ENCODE measurements at places on chromosomes 5 and 9.

DNA sequence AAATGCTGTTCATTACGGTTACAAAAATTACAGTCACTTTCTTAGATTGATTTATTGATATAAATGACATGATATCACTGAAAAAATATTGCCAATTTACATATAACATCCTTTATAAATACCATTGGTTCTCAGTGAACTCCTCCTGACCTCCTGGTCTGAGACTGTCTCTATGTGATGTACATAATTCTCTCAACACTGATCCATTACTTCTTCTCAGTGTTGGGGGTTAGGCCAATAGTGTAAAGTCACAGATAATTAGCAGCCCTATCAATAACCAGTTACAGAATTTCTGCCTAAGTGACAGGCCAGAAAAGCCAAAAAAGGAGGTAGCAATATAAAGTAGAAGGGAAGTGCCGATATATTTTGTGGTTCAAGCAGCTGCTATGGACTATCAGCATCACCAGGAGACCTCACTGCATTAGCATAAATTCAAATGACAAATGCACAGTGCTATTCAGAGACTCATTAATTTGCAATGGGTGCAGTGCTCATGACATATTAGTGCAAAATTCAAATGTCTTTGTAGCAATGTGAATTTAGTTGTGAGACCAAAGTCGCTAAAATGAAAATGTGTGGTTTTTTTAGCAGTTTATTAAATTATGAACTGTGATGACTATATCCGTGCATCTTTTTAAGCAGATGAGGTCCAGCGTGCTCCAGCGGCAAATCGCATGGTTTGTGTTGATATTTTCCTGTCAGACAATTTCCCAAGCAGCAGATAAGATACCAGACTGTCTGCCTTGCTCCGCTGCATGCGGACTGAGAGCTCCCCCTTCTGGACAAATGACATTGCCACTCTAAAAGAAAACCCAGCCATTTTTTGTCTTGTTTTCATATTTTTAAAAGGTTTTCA, 144.6 kb downstream of the CETN3 start:
- peak; percentile 4 for DNase-seq

- no peak for DNase-seq
Measured at GRCh38 chr9:14307989-14308852, 5.7 kb downstream of the NFIB start.

DNA sequence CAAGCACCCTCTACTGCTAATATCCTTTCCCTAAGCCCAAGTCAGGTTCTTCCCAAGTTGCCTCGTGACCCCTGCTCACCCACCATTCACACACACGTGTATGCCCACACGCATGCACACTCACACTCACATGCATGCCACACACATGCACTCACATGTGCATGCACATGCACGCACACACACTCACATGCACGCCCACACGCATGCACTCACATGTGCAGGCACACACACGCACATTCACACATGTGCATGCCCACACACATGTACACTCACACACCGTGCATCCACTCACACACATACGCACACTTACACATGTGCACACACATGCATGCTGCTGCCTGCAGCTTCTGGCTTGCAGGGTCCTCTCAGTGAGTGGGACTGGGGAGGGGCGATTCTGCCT, 62.9 kb upstream of the STXBP1 start:
- DNase-seq, result no peak

GRCh38 chr5:79493596-79494345, 20.2 kb downstream of the HOMER1 start:
- DNase-seq, result no peak

GRCh38 chr5:170075696-170076095, 30.0 kb upstream of the FOXI1 start:
- no peak for DNase-seq

GRCh38 chr5:3155046-3155445, 403.6 kb upstream of the IRX2 start:
- DNase-seq, result no peak

Data from stimulated activated CD4-positive, alpha-beta T cell treated with anti-CD3 and anti-CD28 coated beads, Interleukin-1b, Interleukin-23, amount 100 ng/mL, for 1 hour (primary cell).